ENCODE measurements at places on chromosomes 2 and 18.

GRCh38 chr2:191462370-191462769, 215.6 kb upstream of the NABP1 start:
- no peak for DNase-seq

DNA sequence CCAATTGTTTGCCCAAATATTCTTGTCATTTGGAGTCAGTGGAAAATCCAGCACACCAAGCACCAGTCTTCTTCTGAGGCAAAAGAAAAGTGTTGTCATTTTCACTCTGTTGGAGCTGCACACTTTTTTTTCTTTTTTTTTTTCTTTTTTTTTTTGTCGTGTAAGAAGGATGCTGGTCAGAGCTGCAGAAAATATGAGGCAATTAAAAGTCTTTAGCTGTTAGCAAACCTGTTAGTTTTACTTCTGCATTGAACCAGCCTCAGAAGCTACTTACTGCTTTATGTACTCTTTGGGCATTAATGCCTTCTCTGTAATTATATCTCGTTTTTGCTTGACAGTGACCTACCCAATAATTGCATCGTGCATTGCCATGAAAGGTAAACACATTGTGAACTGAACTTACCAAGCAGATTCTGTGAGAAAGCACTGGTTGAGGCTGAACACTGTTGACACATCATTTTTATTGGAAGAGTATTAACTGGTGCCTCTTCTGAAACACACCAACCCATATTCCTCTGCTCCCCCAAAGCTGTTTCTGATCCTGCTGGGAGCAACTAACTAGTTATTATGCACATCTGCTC, 165.4 kb downstream of the CAPN13 start:
- no peak for DNase-seq

GRCh38 chr2:5803547-5803946, 111.4 kb downstream of the SOX11 start:
- no peak for DNase-seq

- DNase-seq: no peak
These were observed 62.9 kb upstream of the ASPRV1 start for GRCh38 chr2:70024284-70024683.
